Head of caudate nucleus (tissue), 42 donors: ENCODE measurements at places on chromosomes 2 and 18.

- no peak for DNase-seq
Measured at GRCh38 chr2:174340400-174341292, 5.9 kb downstream of the SP9 start.

- DNase-seq: peak; percentile 47
Measured at GRCh38 chr2:101817481-101817880, 120.0 kb downstream of the MAP4K4 start.

GRCh38 chr18:33034945-33035344 is 262.1 kb upstream of the KLHL14 start:
- no peak for DNase-seq

GRCh38 chr2:157404363-157404762 is 39.5 kb downstream of the CYTIP start:
- DNase-seq: no peak

GRCh38 chr2:68429311-68429826 is 37.7 kb downstream of the FBXO48 start:
- no peak for DNase-seq

GRCh38 chr2:188051706-188052105 is 240.0 kb upstream of the GULP1 start:
- DNase-seq: no peak

- DNase-seq: peak; percentile 55
Measured at GRCh38 chr2:27085673-27086089, 891 bp upstream of the KHK start.

- DNase-seq: no peak
Measured at GRCh38 chr2:174005801-174006419, 40.7 kb upstream of the SP3 start.

GRCh38 chr2:175684466-175684865 is 317.6 kb downstream of the LNPK start:
- no peak for DNase-seq

DNA sequence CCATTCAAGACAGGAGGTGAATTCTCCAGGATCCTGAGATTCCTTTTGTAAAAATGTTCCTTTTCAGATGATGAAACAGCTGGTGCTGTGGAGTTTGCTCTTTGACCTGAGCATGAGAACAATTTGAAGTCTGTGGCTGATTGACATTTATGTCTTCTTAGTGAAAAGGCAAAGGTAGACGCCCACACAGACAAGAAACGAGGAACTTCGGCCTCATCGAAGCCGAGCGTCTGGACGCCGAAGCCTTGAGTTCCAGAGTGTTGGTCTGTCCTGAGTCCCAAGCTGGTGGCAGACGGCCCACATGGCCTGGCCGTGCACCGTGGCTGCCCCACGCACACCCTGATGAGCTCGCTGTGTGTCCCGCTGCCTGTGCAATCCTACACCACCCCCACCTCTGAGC is 20.7 kb upstream of the SNTG2 start:
- DNase-seq: no peak

DNA sequence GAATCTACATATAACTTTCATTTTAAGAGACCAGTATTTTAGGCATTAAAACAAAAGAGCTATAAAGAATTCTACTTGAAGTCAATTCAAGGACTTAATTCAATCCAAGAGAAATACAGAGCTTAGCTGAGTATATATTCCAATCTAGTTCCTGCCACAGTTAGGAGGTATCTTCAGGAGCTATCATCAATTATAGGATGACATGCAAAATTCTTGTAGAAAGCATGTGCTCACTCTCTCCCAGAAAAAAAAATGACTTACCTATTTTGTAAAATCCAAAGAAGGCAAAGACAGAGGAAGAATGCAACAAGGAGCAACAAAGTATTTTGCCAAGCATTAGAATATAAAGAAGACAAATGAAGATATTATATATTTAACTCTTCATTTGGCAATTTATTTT is 31.8 kb upstream of the CFAP36 start:
- no peak for DNase-seq

GRCh38 chr2:172473167-172473566 is 45.8 kb downstream of the ITGA6 start:
- DNase-seq: no peak

GRCh38 chr18:5311301-5311989 is 15.9 kb upstream of the ZBTB14 start:
- no peak for DNase-seq

GRCh38 chr2:236348976-236349375 is 84.8 kb upstream of the ASB18 start:
- DNase-seq: no peak

DNA sequence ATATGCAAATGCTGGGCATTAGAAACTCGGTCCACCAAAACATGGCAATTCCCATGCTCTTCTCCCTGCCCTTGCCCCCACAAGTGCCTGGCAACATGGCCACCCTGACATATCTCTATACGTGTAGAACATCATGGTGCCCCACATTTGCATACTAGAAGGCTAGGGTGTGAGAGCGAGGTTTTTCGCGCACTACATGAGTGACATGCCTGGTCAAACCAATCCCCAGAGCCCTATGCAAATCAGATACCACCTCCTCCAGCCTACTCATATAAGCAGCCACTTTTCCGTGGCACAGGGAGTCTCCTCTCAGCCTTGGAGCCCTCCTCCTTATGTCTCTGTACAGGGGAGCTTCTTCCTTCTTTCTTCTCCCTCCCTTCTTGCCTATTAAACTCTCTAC is 296.1 kb upstream of the GULP1 start:
- DNase-seq: no peak

DNA sequence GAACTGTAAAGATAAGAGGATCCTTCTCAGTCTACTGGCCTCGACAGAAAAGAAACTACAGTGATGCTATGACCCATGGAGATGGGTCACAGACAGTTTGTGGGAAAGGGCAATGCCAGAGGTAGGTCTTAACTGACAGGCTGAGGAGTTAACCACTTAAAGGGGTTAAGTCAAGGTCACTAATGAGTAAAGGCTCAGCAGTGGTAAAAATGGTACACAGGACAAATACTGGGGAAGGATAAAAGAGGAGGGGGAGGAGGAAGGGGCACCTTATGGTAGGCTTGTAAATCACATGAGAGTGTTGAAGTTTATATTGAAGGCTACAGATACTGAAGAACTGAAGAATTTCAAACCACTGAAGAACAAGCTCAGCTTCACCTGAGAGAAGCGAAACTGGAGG is 9.9 kb downstream of the IER3IP1 start:
- no peak for DNase-seq

- DNase-seq: peak; percentile 7
Measured at GRCh38 chr2:240930096-240930630, 24.0 kb downstream of the CROCC2 start.

DNA sequence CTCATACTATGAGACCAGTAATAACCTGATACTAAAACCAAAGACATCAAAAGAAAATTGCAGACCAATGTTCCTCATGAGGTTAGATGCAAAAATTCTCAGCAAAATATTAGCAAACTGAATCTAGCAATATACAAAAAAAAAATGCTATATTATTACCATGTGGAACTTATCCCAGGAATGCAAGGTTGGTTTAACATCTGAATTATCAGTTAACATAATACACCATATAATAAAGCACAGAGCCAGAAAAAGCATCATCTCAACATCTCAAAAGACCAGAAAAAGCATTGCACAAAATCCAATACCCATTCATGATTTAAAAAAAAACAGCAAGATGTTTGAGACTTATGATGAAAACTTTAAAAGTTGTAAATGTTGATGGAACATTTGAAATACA is 8.3 kb upstream of the ZCCHC2 start:
- no peak for DNase-seq

GRCh38 chr2:231370749-231371429 is 24.6 kb upstream of the B3GNT7 start:
- DNase-seq: no peak

- DNase-seq: peak; percentile 56
Measured at GRCh38 chr2:73260338-73260984, 23.8 kb downstream of the FBXO41 start.

- DNase-seq: no peak
Measured at GRCh38 chr2:9750224-9751215, 92.8 kb upstream of the TAF1B start.

GRCh38 chr2:135546436-135546835 is 15.2 kb downstream of the R3HDM1 start:
- DNase-seq: no peak

DNA sequence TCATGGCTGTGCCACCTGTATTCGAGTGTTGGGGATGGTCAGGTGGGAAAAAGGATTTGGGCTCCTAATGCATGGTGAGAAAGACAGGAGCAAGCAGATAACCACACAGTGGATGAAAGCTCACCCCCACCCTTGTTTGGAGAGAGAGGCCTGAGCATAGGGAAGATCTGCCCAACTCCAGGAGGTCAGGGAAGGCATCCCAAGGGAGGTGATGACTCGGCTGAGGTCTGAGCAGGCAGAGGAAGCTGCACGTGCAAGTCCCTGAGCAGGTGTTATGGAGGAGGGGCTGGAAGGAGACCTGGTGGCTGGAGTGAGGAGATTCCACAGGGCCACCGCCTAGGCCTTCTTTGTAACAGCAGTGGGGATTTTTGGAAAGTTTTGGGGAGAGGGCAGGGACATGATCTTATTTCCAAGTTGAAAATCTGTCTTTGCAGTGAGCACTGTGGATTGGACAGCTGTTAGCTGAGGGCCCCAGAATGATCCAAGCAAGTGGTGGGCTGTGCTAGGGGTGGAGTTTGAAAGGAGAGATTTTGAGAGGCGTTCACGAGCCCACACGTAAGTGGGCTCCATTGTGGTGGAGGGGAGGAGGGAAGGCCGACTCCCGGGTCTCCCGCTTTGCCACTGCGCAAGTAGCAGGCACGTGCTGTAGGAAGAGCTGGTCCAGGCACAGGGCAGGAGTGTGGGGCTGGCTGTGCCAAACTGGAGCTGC is 228.5 kb downstream of the GLI2 start:
- DNase-seq: no peak

- DNase-seq: no peak
Measured at GRCh38 chr2:88856409-88857135, 165.1 kb downstream of the RPIA start.

- no peak for DNase-seq
Measured at GRCh38 chr2:20507166-20507692, 60.4 kb downstream of the RHOB start.

GRCh38 chr2:201263779-201264178 is 3.4 kb downstream of the CASP8 start:
- no peak for DNase-seq

DNA sequence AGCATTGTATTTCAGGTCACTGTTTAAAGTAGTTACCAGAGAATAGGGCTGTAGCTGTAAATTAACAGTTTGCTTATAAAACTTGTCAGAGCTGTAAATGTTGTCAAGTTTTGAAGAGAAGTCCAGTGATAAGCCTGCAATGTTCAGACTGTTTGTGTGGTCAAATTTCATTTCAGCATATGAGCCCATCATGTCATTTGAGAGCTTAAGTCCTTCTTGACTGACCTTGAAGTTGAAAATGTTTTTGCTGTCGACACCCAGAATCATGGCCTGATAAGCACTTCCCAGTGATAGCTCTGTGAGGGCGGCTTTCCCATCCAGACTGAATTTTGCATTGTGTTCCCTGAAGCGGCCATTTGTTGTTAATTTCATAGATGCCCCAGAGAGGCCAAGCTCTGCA is 32.4 kb downstream of the APOB start:
- no peak for DNase-seq

GRCh38 chr2:33085646-33086045 is 138.9 kb downstream of the LTBP1 start:
- DNase-seq: no peak

DNA sequence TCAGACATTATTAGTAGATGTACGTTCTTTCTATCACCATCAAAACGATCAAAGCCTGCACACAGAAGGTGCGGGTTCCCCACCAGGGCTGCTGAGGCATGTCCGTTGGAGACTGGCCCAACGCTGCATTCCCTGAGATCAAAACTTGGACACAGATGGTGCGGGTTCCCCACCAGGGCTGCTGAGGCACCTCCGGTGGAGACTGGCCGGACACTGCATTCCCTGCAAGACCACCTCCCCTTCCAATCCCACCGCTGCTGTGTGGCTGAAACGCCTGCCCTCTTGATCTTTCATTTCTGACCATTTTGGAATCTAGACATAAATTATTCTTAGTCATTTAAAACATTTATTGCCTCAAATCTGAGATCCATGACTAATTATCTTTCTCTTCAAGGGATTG is 254.2 kb upstream of the SALL3 start:
- DNase-seq: no peak

GRCh38 chr2:76930056-76930744 is 592.0 kb downstream of the LRRTM4 start:
- DNase-seq: no peak

- DNase-seq: no peak
Measured at GRCh38 chr18:35770376-35771014, 189.0 kb downstream of the GALNT1 start.

GRCh38 chr2:54723996-54724559 is 616 bp downstream of the EML6 start:
- DNase-seq: no peak

- DNase-seq: no peak
Measured at GRCh38 chr2:161123531-161124030, 36.6 kb upstream of the TANK start.

GRCh38 chr2:217751192-217751591 is 251.6 kb downstream of the TNS1 start:
- DNase-seq: no peak

GRCh38 chr18:61334491-61334850 is 1.2 kb downstream of the CDH20 start:
- peak; percentile 63 for DNase-seq

GRCh38 chr2:149806651-149807050 is 219.1 kb upstream of the MMADHC start:
- no peak for DNase-seq

- no peak for DNase-seq
Measured at GRCh38 chr18:41459656-41460055, 495.4 kb upstream of the PIK3C3 start.

DNA sequence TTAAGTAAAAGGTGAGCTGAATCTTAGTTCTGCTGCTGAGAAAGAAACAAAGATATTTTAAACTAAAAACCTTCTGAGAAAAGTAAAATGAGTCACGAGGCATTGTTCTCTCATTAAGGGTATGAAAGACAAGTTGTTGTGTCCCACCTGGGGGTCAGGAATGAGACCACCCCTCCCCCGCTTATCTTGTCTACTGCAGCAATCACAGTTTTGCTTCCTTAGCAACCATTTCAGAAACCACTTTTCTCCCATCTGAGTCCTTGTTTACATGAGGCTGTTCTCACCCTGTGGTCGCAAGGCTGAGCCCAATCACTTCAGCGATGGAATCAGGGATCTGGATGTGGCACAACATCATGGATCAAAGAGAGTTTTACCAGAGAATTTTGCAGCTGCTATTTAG is 377.6 kb upstream of the NETO1 start:
- DNase-seq: no peak

GRCh38 chr2:222693837-222694236 is 22.4 kb downstream of the MOGAT1 start:
- no peak for DNase-seq

- peak; percentile 46 for DNase-seq
Measured at GRCh38 chr18:63365876-63366212, 1.2 kb downstream of the KDSR start.
